ENCODE measurements at places on chromosomes 4 and X.

DNA sequence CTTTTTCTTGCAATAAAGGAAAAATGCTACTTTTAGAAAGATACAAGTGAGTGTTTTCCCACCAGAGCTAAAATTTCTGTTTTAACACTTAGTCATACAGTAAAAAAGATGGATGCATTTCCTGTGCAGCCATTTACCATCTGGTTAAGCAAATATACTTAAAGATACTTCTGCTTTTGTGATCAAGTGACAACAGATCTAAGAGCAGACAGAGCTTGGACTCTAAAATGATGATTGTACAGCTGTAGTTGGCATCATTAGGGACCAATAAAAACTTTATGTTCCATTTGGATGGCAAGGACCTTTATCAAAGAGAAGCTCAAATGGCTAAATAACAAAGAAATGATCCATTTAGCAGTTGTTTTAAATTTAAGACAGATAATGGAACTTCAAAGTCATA is 270.8 kb downstream of the FSTL5 start:
- no peak for DNase-seq

- no peak for DNase-seq
Measured at GRCh38 chr4:182564724-182565369, 321.6 kb downstream of the TENM3 start.

DNA sequence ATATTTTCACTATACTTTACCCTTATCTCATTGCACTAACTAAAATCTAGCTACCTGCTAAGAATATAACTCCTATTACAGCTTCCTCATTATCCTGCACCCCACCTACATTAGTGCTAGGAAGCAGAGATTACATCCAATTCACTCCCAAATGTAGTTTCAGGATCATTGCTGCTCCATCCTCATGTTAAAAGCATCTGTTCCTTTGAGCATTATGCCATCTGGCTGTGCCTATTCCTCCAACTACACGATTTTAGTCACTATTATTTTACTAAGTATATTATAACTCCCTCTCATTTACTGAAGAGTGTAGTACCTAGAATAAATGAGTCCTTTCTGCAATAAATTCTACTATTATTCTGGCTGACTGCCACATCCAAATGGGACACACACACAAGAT is 1586.9 kb downstream of the TECRL start:
- DNase-seq: no peak

DNA sequence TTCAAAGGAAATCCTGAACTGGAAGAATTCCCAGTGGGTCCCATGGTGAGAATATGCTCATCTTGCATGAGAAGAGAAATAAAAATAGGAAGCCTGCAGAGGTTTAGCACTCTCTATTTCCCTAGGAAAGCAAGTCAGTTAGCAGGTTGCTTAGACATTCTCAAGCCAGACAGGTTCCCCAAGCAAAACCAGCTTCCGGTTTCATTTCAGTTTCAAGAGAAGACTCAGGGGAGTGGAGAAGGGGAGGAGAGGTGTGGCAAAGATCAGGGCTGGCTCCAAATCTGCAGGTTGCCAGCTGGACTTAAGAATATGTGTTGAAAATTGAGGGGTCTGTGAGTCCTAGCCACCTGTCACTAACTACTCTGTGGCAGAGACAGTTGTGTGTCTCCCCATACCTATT is 107.5 kb downstream of the CLNK start:
- no peak for DNase-seq
